ENCODE measurements at places on chromosomes 4 and X.

DNA sequence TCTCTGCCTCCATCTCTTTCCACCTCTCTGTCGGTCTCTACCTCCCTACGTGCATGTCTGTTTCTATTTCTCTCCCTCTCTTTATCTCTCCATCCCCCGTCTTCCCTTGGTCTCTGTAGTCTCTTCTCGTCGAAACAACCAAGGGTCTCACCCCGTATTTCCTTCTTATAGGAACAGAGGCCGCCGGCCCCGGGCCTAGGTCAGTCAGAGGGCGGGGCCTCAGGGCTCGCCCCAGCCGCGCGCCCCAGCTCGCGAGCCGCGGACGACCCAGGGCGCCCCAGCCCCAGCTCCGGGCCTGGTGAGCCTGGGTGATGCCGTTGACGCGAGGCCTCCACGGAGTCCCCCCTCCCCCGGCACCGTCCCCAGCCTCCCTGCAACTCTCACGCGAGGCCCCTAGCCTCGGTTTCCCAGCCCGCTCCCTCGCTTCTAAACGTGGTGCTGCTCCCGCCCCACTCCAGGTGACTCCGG, 6.6 kb downstream of the TIMM17B start:
- DNase-seq, result no peak

DNA sequence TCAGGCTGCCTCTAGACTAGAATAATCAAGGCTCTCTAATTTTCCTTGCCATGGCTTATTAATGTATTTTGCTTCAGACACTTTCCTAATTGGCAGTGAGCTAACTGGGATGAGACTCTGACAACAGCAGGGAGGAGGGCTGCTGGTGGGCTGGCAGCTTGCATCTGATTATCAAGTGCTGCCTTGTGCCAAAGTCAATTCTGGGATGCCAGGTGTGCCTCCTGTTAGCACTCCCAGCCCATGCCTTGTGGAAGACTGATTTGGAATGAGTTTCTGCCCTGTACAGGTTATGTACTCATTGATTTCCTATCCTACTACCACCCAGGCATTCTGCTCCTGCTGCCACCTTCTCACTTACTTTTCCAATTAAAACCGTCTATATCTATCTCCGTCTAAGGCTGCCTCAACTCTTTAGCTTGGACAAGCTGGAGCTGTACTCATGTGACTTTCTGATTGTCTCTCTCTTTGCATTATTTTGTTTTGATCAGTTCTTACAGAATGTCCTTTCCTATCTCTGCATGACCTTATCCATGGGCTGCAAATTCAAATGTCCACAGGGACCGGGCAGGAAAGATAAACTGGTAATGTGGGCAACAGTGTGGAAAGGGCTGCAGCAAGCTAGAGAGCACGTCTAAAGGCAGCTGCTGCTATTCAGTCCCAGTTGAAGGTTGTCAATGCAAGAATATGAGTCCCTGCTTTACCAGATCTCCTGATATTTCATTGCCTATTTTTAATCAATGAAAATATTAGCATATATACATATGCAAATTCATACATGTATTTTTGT, 112.6 kb downstream of the GABRA2 start:
- no peak for DNase-seq

DNA sequence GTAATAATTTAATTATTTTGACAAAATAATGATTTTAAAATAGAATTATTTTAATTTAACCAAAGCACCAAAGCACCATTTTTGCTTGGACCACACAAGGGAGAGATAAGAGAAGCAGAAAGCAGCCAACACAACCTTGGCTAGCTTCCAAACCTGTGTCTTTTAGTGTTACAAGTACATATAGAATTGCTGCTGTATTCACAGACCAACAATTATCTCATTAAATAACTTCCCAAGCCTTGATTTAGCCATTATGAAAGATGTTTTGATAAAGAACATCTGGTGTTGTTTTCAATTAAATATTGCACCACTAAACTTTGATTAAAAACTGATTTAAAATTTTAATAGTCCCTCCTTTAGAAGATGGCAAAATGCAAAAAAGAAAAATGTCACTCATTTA, 14.0 kb upstream of the IGFBP7 start:
- no peak for DNase-seq

DNA sequence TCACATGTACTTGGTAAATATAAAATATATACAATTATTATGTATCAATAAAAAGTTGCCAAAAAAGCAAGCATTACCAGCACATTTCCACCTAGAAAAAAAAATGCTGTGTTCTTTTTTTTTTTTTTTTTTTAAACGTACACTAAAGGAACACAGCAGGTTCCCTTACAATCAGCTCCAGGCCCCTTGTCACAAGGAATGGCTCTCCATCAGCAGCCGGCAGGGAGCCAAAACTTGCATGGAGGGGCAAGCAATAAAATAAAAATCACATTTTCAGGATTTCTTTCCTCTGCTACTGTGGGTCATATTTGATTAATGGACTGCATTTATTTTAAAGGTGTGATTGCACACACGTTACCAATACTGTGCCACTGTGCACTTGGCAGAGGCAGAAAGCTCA, 460.3 kb downstream of the GPAT3 start:
- DNase-seq, result no peak

DNA sequence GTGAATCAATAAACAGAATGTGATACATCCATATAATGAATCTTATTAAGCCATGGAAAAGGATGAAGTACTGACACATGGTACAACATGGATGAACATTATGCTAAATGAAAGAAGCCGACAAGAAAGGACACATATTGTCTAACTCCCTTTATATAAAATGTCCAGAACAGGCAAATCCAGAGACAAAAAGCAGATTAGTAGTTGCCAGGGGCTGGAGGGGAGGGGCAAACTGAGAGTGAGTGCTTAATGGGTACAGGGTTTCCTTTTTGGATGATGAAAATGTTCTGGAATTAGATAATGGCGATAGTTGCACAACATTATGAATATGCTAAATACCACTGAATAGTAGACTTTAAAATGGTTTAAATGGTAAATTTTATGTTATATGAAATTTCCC, 17.4 kb downstream of the ADGRG4 start:
- no peak for DNase-seq

DNA sequence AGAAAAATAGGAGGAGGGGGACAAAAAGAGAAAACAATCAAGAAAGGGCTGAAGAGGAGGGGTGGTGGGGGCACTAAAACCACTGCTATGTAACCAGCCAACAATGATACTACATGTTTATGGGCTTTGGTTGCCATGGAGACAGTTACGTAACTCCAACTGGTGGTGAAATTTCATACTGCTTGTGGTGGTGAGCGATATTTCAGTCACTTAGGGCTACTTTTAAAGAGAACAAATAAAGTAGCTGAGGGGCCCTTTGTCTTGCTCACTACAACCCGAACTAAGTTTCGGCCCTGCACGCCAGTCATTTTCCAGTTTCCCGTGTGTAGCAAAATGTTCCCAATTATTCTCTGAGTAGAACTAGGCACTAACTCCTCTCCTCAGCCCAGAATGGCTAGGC, 275.2 kb upstream of the EDA2R start:
- no peak for DNase-seq

DNA sequence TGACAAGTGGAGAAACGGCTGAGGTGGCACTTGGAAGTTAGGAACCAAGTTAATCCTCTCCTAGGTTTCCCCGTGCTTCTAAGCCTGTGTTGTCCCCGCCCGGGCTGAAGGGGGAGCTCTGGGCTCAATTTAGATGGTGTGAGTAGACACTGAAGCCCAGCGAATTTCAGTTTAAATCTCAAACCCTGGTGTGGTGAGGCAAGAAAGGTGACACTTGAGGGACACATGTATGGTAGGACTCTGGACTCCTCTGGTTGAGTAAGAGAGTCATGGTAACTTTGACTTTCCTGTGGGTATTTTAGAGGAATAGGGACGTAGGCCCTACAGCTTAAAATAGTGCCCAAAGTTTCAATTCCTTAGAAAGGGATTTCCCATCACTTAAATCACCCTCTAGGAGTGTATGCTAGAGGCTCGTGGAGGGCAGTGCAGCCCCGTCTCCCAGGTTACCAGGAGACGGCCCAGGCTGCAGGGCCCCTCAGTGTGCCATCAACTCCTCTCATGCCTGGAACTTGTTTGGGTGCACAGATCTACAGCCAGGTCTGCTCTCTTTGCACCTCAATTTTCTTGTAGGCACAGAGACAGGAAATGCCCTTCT, 24.0 kb downstream of the HAND2 start:
- no peak for DNase-seq

- DNase-seq, result no peak
Measured at GRCh38 chrX:12991575-12991974, 16.7 kb downstream of the TMSB4X start.

- DNase-seq, result no peak
Measured at GRCh38 chrX:135572436-135572835, 52.0 kb downstream of the INTS6L start.

GRCh38 chr4:76624241-76624681, 189.2 kb downstream of the SHROOM3 start:
- DNase-seq, result no peak

All from stimulated activated CD8-positive, alpha-beta memory T cell treated with anti-CD3 and anti-CD28 coated beads, Interleukin-7, amount 100 ng/mL, for 4 hours (primary cell).